ENCODE measurements at places on chromosomes 3 and 15.

DNA sequence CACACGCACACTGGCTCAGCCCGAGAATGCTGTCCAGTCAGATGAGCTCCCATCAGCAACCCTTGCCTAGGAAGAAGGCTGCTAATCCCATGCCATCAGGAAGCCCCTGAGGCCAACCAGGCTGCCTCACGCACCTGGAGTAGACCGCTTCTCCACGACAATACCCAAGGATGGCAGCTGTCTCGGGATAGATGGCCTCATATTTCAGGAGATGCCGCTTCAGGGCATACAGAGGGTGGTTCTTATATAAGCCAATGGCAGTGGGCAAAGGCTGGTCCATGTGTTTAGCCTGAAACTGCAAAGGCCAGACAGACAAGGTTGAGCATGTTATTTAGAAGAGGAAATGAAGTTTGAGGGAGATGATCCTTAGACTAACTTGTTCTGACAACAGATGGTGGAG is 22.2 kb downstream of the XPC start:
- DNase-seq: no peak

- DNase-seq: no peak
Measured at GRCh38 chr3:66372681-66373350, 128.0 kb downstream of the LRIG1 start.

DNA sequence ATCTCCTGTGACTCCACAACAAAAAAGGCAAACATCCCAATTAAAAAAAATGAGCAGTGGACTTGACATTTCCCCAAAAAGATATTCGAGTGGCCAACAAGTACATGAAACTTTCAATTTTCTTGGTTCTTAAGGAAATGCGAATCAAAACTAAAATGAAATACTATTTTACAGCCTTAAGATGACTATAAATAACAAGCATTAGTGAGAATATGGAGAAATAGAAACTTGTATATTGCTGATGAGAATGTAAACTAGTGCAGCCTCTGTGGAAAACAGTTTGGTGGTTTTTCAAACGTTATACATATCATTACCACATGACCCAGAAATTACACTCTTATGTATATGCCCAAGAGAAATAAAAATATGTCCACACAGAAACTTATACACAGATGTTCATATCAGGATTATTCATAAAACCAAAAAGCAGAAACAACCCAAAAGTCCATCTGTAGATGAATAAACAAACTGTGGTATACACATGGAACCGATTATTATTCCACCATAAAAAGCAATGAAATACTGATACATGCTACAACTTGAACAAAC is 153.2 kb upstream of the GPR149 start:
- no peak for DNase-seq

DNA sequence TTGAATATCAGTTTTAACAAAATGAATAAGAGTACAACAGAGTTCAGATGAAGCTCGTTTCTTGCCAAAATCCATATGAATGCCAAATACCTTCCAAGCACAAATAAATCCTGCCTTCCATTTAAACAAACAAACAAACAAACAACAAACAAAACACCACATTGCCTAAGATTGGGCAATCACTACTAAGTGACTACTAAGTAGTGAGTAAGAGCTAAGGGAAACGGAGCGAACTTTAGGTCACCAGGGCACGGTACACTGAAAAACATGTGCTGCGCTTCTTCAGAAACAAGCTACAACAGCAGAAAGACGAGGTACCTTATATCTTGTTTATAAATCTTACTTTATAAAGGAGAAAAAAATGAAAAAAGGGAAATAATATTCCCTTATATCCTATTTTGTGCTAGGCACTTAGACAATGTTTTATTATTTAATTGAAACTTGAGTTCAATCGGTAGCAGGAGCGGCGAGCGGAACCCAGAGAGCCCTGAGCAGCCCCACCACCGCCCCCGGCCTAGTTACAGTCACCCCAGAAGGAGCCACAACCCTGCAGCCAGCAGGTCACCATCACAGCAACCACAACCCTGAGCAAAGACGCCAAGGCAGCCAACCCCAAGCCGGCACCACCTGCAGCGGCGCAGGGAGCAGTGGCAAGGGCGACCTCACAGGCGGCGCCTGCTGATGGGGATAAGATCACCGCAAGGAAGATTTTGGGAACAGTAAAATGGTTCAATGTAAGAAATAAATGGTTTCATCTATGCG is 216.9 kb downstream of the ZBTB20 start:
- no peak for DNase-seq

DNA sequence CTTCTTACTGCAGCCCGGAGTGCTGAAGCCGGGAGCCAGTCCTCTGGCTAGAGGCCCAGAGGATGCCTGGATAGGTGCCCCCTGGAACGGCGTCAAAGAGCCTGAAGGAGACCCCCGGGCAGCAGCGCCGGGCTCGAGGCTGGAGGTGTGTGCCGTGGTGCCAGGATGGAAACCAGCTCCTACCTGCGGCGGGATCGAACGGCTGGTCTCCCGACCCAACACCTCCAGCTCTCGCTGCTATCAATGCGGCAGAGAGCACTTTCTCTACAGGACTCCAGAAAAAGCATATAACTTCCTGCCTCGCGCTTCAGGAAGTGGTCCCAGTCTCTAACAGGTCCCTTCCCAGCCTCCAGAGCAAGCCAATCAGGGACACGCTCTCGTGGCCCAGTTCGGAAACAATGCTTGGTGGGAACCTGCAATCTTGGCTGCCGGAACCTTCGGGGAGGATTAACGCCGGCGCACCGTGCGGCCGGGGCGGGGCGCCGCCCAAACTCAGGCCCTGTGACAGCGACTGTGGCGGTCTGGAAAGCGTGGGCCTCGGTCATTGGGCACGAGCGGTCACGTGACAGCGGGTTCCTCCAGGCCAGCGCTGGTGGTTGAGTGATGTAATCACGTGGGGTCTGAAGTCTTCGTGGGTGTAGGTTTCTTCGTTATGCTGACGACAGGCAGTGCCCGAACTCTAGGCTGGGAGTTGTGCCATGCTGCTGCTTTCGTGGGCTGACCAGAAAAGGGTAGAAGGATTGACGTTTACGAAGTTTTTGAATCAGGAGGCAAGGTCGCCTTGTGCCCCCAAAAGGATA is at the start of gene SLC33A1:
Gene SLC33A1, minus strand, starts transcription at position 287 of the 800 bp plus-strand sequence. CDS start 430 bp downstream, outside the sequence.
- DNase-seq: peak; percentile 99

- DNase-seq: no peak
Measured at GRCh38 chr3:127677541-127678314, 5.0 kb downstream of the ABTB1 start.

GRCh38 chr3:147301781-147302180 is 104.6 kb downstream of the ZIC4 start:
- no peak for DNase-seq

- DNase-seq: no peak
Measured at GRCh38 chr3:32106929-32107362, 526 bp downstream of the GPD1L start.

DNA sequence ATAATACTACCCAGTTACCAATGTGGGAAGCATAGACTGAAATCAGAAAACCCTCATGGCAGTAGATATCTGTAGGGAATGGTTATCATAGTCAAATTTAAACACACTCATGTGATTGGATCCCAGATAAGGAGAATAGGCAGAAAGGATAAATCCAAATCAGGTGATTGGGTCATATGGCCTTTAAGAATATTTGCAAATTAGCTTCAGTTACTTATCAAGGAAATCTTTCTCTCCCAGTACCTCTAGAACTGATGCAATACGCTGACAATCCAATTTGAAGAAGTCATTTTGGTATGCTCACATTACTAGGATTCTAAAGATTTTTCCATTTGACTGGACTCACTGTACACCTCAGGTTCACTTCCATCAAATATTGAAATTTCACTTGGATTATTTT is 87.7 kb upstream of the MNS1 start:
- no peak for DNase-seq

DNA sequence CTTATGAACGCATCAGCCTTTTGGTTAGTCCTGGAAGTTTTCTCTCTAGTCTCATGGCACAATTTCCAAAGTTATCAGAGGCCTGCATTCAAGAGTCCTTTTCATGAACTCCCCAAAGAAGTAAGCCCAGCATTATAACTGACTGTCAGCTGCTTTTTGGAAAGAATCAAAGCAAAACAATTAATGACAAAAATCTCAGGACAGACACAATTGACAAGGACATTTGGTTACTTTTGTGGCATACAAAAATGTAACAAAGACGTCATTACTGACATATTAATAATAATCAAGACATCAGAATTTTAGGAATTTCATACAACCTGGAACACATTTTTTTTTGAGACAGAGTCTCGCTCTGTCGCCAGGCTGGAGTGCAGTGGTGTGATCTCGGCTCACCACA is 21.2 kb downstream of the KATNBL1 start:
- DNase-seq: no peak

DNA sequence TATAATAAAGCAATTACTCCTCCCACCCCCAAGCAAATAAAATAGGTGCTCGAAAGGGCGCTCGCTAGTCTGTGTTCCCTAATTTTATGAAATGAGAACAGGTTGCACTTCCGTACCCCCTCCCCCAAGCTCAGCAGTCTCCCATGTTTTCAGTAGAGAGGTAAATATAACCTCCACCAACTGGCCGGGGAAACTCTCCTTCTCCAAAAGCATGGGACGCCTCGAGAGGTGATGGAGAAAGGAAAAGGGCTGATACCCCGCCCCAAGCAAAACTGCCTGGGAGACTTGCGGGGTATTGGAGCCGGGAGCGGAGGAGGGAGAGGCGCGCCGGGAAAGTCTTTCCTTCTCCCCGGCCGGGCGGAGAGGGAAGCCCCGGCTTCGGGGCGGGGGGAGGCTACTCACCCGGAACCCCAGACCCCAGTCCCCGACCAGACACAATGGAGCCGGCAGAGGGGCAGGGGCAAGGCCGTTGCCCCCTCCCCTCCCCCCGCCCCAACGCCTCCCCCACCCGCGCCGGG is 605 bp downstream of the DCUN1D1 start:
- DNase-seq: no peak

GRCh38 chr15:70358871-70359647 is 261.3 kb upstream of the TLE3 start:
- DNase-seq: no peak

GRCh38 chr3:141430316-141430715 is 56.5 kb upstream of the RASA2 start:
- no peak for DNase-seq

- DNase-seq: no peak
Measured at GRCh38 chr15:65722191-65722590, 69.9 kb downstream of the DENND4A start.

GRCh38 chr15:91652610-91653207 is 200.8 kb upstream of the SLCO3A1 start:
- no peak for DNase-seq

- no peak for DNase-seq
Measured at GRCh38 chr3:45944830-45945620, 1.8 kb downstream of the CXCR6 start.

DNA sequence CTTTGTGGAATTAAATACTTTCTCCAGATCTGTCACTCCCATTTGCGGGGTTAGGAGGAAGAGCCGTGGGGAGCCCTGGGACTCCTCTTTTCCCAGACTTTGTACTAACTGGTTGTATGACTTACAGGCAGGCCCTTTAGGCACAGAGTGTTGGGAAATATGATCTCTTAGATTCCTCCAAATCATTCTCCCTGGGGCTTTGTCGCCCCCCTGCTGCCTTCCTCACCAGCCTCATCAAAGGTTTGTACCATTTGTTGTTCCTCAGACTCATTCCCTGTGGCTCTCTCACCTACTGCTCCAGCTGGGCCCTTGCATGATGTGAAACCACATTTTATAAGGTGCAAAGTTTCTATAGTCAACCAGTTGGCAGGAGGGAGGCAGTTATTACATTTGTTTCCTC is 56.4 kb downstream of the CRYGS start:
- DNase-seq: peak; percentile 38

GRCh38 chr3:114615523-114616085 is 321.8 kb downstream of the TIGIT start:
- DNase-seq: no peak

DNA sequence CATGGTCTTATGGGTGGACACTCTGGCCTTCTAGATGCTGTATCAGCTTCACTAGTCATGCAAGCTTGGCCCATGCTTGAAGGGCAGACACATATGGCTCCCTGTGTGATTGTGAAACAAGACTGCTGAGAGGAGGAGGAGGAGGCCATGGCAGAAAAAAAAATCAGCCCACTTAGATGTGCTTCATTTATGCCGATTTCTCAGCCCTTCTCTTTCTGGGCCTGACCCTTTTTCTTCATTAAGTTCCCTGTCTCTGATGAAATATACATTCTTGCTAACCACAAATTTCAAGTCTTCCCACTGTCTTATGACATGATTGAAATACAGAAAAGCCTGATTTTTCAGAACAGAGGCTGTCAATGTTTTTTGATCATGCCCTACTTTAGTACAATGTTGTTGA is 213.0 kb upstream of the FEZF2 start:
- DNase-seq: peak; percentile 95

DNA sequence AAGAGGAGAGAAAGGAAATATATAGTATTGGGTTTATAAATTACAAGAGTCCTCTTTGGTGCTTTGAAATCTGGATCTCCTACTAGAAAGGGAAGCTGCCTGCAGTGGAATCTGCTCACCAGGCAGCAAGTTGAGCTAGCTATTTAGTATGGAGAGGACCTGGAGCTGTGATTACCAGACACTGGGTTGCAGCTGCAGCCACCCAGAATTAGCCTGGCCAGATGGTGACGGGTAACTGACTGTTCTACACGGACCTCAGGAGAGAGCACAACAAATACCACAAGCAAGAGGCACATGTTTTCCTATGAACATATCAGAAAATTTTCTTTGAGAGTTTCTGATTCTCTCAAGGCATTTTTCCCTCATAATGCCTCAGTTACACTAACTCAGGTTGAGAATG is 46.5 kb downstream of the SYNPR start:
- DNase-seq: no peak

GRCh38 chr15:94186770-94187331 is 44.5 kb upstream of the MCTP2 start:
- no peak for DNase-seq

DNA sequence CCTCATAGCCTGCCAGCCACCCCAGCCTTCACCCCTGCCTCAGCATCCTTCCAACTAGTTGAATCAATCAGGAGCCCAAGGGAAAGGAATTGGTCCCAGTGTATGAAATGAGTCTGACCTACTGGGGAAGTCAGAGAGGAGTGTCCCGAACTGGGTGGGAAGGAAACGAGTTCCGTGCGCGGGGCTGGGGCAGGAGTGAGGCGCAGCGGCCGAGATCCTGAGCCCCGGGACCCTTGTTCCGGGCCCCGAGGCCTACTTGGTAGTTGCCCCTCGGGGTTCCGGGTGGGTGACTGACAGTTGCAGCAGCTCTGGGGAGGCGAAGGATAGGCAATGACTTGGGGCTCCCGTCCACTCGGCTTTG is 1.1 kb upstream of the PLCL2 start:
- DNase-seq: no peak
